Islet precursor cell (in vitro differentiated cells): ENCODE measurements at places on chromosomes 3 and 15.
A peak's percentile ranks its signal among the peaks of the same experiment; 100 is the strongest.

GRCh38 chr3:131277836-131278497 is 103.6 kb upstream of the NUDT16 start:
- no peak for DNase-seq

DNA sequence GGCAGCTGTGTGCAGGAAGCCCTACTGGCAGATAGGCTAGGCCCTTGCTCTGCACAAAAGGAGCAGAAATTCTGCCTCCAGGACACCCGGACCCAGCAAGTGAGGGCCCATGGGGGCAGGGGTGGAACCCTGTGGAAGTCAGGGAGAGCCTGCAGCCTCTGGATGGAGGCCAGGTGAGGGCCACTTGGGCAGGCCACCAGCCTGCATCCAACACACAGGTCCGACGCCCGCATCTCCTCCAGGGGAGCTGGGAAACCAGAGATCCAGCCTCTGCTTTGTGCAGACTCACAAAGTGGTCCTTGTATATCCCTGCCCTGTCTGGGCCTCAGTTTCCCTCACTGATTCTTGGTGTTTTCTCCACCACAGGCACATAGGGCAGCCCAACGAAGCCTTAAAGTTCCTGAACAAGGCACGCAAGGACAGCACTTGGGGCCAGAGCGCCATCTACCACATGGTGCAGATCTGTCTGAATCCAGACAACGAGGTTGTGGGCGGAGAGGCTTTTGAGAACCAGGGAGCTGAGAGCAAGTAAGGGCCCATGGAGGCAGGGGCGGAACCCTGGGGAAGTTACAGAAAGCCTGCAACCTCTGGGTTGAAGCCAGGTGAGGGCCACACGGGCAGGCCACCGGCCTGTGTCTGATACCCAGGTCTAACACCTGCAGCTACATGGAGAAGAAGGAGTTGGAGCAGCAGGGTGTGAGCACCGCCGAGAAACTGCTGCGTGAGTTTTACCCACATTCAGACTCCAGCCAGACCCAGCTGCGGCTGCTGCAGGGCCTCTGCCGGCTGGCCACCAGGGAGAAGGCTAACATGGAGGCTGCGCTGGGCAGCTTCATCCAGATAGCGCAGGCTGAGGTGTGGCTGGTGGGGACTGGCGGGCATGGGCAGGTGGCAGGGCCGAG is 16.6 kb downstream of the CSRNP1 start:
- DNase-seq, result peak; percentile 61

DNA sequence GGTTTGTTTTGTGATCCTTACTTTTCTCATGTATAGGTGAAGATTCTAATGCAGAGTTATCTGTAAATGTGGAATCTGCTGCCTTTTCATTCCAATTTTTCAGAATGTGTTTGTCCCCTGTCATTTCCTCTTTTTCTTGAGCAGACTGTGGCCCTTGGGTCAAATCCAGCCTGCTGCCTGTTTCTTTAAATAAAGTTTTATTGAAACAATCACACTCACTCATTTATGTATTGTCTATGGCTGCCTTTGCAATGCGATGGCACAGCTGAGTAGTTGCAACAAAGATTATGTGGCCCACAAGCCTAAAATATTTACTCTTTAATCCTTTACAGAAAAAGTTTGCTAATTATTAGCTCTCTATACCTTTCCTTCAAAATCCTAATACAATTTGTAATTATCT is 116.3 kb upstream of the NPHP3 start:
- DNase-seq, result no peak

- no peak for DNase-seq
Observed at GRCh38 chr3:120025520-120025919, 68.7 kb downstream of the GSK3B start.

DNA sequence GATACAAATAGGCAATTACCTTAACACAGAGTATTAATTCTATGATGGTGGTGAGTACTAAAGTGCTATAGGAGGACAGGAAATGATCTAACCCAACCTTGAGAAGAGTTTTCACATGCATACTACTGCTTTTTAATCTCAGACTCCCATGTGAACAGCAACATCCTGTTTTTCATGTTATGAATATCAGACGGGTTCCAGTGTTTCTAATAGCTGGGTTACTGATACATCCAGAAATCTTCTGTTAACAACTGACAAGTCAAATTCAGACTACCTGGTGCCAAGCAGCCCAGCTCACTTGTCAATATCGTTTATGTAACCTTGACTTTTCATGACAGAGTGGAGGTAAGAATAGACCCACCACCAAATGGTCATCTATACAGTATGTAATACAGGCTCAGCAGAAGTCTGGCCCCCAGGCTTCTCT is 220.2 kb upstream of the COL8A1 start:
- DNase-seq, result no peak

- DNase-seq, result no peak
Observed at GRCh38 chr3:47298439-47298838, 15.7 kb downstream of the KLHL18 start.

DNA sequence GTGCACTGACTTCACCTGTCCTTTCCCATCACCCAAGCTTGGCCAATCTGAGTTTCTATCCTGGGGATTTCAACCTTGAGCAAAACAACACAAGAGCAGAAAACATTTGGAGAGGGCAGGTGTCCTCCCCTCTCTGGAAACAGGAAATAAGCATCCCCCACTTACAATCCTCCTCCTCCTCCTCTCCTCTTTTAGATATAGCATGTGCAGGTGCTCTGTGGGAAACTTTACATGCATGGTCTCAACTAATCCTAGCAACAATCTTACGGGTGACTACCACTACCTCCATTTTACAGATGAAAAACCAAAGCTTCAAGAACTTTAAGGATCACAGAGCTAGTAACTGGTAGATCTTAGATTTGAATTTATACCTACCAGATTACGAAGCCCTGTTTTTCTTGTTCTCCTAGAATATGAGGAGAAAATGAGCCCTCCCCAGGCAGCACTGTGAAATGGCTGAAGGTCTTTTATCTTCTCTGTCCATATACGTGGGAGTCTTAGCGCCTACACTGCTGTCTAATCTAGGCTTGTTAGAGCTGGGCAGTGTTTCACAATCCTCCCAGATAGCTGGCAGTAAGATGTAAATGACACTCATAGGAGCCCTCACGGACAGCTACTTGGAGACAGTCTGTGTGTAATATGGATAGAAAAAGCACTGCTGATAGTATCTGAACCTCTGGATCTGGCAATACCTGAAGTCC is 301.2 kb upstream of the PROK2 start:
- DNase-seq, result no peak

- DNase-seq, result peak; percentile 76
Observed at GRCh38 chr3:45760878-45761711, 35.2 kb downstream of the SLC6A20 start.

DNA sequence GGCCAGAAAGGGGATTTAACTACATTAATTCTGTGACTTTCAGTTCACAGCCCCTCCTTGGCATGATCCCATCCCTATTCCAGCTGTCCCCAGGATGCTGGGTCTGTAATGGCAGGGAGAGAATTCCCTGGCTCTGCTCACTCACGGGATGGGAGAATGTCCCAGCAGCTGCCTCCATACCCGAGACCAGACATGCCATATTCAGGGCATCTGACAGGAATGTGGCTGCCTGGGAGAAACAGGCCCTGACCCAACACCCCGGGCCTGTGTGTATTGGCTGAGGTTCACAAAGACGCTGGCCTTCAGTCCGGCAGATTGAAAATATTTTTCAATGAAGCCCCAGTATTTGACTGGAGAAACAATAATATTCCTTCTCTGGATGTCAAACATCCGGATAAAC is 83.6 kb upstream of the SMAD3 start:
- peak; percentile 63 for DNase-seq

DNA sequence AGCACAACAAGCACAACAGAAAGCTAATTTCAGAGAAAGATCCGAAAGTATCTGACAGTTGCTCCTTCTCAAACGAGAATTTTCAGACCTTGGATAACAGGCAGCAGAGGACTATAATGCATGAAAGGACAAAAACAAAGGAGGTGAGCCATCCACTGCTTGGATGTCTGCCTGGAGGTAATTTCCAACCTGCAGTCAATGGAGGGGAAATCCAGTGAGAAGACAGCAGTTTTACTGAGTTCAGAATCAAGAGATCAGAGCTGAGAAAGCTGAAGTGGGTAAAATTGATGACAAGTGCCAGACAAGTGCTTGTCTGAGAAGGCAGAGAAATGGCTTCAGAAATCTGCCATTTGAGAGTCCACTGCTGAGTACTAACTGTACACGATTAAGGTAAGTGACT is 22.1 kb downstream of the UBE3A start:
- no peak for DNase-seq

DNA sequence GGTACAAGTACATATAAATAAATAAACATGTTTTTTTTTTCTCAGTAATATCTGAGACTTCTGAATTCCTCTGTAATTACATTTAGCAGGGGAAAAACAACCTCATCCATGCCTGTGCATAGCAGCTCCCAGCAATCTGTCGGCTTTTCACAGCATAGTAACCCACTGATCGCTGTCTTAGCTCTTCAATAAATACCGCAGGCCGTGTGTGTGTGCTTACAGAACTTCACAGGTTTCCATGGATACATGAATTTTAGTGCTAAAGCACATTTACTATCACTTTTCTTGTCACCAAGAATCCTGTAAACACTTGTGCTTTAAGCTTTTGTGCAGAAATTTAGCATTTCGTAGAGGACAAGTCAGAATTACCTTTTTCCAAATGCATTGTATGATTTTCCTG is 4.0 kb upstream of the PLAAT1 start:
- DNase-seq, result no peak

- DNase-seq, result peak; percentile 95
Observed at GRCh38 chr3:159632128-159632527, 356.5 kb upstream of the IL12A start.

- DNase-seq, result no peak
Observed at GRCh38 chr3:76300746-76301145, 515.4 kb upstream of the ZNF717 start.
